GM10248 (cell line): ENCODE measurements at places on chromosomes 5 and 9.

DNA sequence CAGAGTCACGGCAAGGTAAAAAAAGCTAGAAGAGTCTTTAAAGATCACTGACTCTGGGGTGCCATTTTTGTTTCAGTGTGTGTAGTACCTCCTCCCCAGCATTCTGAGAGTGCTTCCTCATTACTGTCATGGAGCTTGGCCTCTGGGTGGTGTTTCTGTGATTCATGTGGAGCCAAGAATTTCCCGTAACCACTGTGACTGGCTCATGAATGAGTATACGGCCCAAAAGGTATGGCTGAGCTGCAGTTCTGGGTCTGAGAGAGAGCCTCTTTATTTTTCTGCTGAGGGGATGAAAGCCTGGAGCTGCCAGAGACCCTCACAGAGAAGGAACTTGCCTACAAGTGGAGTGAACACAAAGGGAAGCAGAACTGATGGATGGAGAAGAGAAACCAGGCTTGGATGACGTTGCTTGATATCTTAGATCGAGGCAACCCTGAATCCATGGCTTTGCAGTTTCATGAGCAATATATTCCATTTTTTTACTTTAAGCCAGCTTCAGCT, 85.6 kb downstream of the PTTG1 start:
- DNase-seq, result peak; percentile 31

GRCh38 chr5:10467281-10468198, 25.9 kb downstream of the ROPN1L start:
- no peak for DNase-seq

DNA sequence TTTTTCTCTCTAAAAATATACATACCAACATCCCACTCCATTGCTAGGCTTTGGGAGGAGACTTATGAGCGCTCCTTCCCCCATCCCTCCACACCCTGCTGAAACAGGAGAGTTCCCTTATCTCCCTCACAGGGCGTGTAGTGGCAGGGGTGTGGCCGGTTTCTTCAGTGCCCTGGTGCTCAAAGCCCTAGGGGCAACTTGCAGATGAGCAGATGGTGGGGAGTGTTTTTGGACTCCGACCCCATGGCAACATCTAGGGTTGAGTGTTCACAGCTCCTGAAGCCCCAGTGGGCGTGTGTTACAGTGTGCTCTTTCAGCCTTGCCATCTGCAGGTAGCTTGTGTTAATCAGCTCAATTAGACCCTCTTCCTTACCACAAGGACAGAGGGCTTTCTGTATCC, 409.5 kb downstream of the MAT2B start:
- DNase-seq, result no peak

GRCh38 chr5:1760231-1760630, 39.4 kb downstream of the MRPL36 start:
- no peak for DNase-seq

GRCh38 chr5:125722550-125722949, 700.7 kb upstream of the GRAMD2B start:
- no peak for DNase-seq

- DNase-seq, result no peak
These were observed 222.4 kb downstream of the CTNND2 start for GRCh38 chr5:11681796-11682195.

- no peak for DNase-seq
These were observed 32.5 kb upstream of the MYORG start for GRCh38 chr9:34409154-34409553.

GRCh38 chr5:148632255-148633066, 21.9 kb downstream of the HTR4 start:
- no peak for DNase-seq

DNA sequence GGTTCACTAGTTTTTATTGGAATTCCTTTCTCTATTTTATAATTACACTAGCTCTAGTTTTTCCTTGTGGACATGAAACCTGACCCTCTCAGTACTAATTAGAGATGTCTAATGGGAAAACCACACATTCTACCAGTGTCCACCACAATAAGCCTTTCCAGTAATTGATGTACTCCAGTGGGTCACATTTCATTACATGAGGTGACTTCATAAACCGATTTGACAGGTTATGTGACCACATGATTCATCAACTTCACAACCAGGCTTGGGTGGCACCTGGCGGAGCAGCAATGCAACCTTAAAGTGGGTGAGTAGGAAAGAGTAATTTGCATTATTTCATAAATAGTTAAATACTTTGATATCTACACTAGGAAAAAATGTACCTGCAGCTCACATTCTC, 284.2 kb upstream of the ADAMTS16 start:
- DNase-seq, result no peak

DNA sequence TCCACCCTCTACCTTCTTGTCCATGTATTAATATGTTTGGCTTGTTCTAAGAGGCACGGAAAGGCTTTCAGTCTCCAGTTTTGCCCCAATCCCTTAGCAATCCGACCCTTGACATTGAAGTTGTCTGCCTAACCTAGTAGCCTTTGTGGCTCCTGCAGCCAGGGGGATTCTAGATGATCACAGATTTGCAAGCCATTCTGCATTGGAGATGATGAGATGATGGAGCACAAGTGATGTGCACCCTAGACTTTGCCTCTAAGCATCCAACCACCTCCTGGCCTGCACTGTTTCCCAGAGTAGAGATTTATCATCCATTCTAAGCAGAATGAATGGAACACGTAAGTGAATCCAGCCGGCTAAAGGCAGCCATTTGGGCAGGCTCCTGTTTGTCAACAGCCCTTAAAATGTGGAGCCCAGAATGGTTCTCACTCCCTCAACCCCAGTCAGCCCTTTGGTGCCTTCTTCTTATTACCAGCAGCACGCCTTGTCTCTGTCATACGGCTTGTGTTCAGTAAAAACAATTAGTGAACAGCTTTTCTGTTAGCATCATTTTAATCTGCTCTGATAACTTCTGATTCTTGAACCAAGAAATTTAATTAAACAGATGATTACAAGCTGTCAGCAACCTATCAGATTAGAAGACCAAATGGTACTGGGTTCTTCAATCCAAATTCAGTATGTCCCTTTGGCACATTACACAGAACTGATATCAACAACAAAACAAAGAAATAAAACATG, 5.7 kb upstream of the TRAF1 start:
- no peak for DNase-seq

DNA sequence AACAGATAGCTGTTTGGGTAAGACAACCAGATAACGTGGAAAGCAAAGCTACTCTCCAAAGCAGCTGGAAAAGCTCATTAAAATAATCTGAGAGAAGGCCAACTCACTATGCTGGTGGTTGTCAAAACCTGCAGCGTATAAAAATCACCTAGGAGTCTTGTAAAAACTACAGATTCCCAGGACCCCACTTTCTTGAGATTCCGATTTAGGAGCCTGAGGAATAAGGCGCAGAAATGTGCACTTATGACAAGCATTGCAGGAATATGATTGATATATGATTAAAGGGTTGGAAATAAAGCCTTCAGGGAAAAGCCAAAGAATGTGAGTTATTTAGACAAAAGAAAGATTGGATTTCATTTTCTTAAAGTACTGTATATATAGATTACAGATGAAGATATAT, 285.0 kb upstream of the PTGER4 start:
- no peak for DNase-seq

GRCh38 chr5:168214886-168215285, 76.6 kb upstream of the WWC1 start:
- no peak for DNase-seq

- DNase-seq, result no peak
These were observed 50.0 kb downstream of the DAPK1 start for GRCh38 chr9:87547671-87548081.

GRCh38 chr9:130117816-130118632, 54.2 kb upstream of the NCS1 start:
- DNase-seq, result no peak

GRCh38 chr5:10741661-10742060, 19.4 kb downstream of the DAP start:
- no peak for DNase-seq

- no peak for DNase-seq
These were observed 307.3 kb downstream of the MLLT3 start for GRCh38 chr9:20314981-20315380.

- no peak for DNase-seq
These were observed 704.9 kb upstream of the NUDT12 start for GRCh38 chr5:104267320-104268015.

- no peak for DNase-seq
These were observed 131.9 kb downstream of the CWC27 start for GRCh38 chr5:64900618-64901017.

GRCh38 chr5:62432621-62433064, 20.1 kb downstream of the IPO11 start:
- no peak for DNase-seq

DNA sequence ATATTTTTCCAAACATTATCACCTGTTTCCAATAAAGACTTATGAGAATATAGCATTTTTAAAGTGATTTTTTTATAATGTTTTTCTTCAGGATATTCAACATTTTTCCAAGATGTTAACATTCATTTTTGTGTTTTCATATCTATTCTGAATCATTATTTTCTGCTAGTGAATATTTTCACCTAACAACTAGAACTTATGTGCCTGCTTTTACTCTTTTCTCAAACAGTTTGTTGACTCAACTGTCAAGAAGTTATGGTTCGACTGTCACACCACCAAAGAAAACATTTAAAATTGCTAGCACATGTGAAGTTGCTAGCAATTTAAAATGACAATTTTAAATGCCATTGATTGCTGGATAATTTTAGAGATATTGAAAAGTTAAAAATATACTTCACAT, 343.3 kb upstream of the CDH9 start:
- no peak for DNase-seq

DNA sequence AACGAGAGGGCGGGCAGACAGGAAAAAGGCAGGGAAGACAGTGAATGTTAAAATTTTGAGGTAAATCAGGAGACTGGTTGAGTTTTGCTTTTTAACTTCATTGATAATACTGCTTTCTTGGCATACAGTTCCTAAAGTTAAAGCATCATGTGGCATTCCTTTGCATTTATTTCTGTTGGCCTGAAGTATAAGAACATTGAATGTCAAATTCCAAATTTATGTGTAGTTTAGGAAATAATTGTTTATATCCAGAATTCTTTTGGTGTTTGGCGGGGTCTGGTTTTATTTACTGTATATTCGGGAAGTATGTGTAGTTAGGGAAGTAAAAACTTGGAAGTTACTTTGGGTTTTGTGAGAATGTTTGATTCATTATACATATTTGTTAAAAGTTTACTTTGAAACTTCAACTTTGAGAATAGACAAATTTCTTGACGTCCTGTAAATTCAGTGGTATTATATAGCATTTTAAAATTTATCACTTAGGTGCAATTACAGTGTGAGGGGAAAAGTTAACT, 83.2 kb downstream of the PTPDC1 start:
- DNase-seq, result no peak

DNA sequence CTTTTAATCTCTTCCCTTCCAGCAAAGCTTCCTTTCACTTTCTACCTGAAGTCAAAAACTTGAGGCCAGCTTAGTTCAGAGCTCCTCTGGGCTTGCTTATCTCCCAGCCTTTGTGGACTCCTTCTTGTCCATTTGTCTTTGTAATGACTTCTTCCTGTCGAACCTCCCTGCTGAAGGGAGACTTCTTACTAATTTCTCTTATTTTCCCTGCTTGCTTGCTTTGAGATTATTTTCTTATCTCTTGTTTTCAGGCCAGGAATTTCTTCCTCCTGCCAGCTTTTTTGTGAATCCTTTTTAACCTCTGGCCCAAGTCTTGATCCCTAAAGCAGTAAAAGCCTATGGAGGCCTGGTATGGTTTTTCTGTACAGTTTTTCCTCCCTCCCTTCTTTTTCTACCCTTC, 46.8 kb upstream of the DHFR start:
- DNase-seq, result no peak

DNA sequence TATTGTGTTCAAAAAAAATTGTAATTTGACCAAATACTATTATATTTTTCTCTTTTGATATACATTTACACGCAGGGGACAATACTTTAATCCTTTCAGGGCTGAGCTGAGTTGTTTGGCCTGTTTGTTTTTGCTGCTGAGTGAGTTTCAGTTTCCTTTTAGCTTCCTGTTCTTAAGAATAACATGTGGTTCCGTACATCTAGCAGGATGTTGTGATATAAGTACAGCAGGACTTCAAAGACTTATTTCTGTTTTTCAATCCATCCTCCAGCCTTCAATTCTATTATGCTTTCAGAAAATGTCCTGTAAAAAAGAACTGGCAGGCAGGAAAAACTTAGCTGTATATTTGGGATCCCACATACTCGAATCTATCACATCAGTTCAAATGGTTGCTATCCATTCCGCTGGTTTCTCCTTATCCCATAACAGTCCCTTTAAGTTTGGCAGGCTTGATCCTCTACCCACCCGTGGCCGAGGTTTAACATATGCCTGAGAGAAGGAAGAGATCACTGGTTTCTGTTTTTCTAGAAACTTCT, 1037.3 kb upstream of the ACO1 start:
- DNase-seq, result peak; percentile 33

GRCh38 chr9:110308633-110309038, 29.0 kb downstream of the TXNDC8 start:
- DNase-seq, result no peak

DNA sequence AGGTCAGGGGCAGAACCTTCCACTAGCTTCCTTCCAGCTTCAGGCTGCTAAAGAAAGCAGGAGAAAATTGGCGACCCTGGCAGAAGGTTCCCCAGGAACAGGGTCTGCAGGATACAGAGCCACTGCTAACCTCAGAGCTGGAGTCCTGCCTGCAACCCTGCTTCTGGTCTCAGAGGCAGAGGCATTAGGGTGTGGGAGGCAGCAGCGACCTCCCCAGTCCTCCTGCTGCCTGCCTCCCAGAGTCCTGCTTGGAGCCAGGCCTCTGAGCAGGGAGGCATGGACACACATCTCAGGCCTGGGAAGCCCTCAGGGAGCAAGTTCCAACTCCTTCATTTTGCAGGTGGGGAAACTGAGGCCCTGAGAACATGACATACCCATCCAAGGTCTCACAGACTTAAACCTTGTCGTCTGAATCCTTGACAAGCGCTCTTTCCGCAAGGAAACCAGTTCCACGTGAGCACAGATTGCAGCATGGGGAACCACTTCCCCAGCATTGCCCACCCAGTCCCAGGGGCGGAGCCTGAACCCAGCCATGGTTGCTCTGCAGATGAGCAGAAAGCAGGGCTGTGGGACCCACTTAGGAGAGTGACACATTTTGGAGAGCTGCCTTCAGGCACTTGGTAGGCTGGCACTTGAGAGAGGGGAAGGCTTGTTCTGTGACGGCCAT, 28.2 kb upstream of the HAND1 start:
- DNase-seq, result no peak
